Mucosa of gallbladder (tissue), 1 donor: ENCODE measurements at places on chromosomes 3 and 15. TPM values are rescaled to one million over a fixed set of nuclear protein-coding genes. Genes with fewer than 3 reads are reported as not detected.

Gene DZIP1L
- total RNA-seq = 13.7 TPM

Gene SMAD6
- total RNA-seq = 50.5 TPM

Gene KBTBD13
- total RNA-seq = not detected

Gene TPRG1
- 3.9 TPM for total RNA-seq

Gene WDR93
- total RNA-seq = 0.49 TPM

Gene MYH15
- total RNA-seq = not detected

Gene GHSR
- total RNA-seq = not detected

Gene GPR27
- total RNA-seq = 4.5 TPM

Gene CHRNA5
- 20.3 TPM for total RNA-seq

Gene GOLGA8S
- total RNA-seq = 0.29 TPM

Gene ATP13A5
- total RNA-seq = 0.86 TPM

Gene ECE2
- 0.14 TPM for total RNA-seq

Gene P2RY1
- 9.1 TPM for total RNA-seq

Gene SLC22A14
- total RNA-seq = 0.46 TPM

Gene BNC1
- not detected for total RNA-seq

Gene ZDHHC23
- total RNA-seq = 7.7 TPM

Gene COL6A5
- not detected for total RNA-seq

Gene ACTRT3
- 1.6 TPM for total RNA-seq

Gene SLC2A2
- 22.4 TPM for total RNA-seq
